ENCODE measurements at places on chromosomes 12 and 14.

DNA sequence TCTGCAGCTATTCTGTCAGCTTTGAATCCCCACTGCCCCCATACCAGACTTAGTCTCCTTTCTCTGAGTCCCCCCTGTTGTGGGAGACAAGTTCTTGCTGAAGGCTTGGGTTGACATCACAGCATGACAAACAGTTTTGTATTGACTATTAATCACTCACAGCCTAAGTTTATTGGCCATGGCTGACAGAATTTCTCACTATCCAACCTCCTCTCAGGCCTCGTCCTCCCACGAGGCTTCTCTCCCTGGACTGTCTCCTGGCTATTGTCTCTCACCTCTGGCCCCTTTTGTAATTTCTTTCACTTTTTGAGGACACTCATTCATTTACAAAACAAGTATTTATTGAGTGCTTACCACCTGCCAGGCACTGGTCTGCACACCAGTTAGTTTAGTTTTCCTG, 35.2 kb upstream of the DCD start:
- peak; percentile 43 for DNase-seq

- no peak for DNase-seq
Measured at GRCh38 chr12:10362325-10362724, 27.5 kb downstream of the KLRK1 start.

- no peak for DNase-seq
Measured at GRCh38 chr12:13238204-13238603, 41.7 kb downstream of the EMP1 start.

DNA sequence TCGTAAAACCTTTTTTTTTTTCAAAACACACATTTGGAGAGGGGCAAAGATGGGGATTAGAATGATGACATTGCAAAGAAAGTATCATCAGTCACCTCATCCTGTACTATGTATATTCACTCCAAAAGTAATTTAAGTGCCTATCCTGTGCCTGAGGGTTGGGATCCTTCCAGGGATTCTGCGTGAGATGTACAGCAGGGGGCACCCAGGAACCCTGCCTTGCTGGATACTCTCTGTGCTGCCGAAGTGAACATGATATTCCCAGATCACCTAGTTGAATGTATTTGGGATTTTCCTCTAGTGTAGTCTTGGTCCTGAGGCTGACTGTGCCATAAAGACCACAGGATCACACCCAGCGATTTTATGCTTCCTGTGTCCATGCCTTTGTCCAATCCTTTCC, 372.7 kb downstream of the IPO8 start:
- no peak for DNase-seq

DNA sequence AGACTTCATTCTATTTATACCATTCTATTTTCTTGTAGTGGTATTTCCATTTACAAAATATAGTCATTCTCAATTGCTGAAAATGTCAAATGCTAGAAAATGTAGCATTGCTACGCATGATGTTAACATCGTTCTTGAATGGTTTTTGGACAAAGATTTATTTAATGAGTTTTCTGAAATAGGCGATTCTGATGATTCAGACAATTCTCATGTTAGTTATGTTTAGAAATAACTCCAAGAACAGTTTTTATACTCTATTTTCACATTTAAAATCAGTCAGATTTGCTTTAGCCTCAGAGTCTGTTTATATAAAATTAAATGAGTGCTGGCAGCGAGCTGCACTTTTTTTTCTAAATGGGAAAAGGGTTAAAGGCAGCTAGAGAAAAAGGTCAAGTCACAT, 414.8 kb upstream of the MGAT4C start:
- DNase-seq, result no peak

- no peak for DNase-seq
Measured at GRCh38 chr12:108798551-108799221, 58.7 kb downstream of the SSH1 start.

DNA sequence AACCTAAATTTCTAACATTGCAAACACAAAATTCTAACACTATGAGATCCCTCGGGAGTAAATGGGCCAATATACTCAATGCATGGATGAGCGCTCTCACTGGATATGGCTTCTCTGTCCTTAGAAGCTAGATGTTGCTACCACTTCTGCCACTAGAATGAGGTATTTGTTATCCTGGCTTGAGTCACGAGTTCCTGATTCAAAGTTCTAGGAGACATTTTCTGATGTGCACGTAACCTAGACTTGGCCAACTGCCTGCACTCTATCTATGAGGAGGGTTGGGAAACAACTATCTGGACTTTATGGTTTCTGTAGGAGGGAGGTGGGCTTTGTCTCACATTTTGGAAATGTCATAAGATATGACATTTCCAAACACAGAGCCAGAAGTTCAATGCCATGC, 37.6 kb downstream of the FERMT2 start:
- DNase-seq, result no peak

- DNase-seq, result no peak
Measured at GRCh38 chr12:113292091-113292490, 42.8 kb downstream of the SLC8B1 start.

GRCh38 chr12:79547044-79547734, 143.6 kb downstream of the PAWR start:
- peak; percentile 98 for DNase-seq

- no peak for DNase-seq
Measured at GRCh38 chr14:34824256-34824655, 50.9 kb downstream of the BAZ1A start.

DNA sequence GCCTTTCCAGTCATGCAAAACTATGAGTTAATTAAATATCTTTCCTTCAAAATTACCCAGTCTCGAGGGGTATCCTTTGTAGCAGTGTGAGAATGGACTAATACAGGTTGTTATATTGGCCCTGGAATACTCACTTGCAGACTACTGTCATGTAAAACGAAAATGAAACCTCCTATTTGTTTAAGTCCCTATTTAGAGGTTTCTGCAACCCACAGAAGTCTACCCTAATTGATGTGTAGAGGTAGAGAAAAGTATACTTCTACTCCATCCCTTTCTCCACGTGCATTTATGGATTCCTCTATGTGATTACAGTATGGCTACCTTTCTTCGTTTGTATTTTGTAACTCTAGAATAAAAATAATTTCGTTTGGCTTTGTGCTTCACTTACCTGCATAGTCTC, 371.1 kb downstream of the FSCB start:
- no peak for DNase-seq

- DNase-seq, result no peak
Measured at GRCh38 chr12:68943848-68944247, 10.9 kb upstream of the CPM start.

DNA sequence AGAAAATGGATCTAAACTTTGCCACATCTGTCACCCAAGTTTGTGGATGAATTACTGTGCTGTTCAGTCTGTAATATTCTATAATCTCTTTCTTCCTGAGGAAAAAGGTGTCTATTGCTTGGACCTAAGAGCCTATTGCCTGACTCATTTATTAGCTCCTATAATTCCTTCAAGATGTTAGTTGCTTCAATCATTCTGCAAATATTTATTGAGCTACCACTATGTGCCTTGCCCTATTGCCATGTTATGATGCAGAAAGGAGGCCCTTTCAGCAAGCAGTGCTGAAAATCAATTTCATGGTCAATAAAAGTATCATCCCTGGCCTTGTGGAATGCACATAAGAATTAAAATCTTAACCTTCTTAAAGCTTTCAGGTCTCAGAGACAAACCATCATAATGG, 113.6 kb downstream of the CCER1 start:
- no peak for DNase-seq

DNA sequence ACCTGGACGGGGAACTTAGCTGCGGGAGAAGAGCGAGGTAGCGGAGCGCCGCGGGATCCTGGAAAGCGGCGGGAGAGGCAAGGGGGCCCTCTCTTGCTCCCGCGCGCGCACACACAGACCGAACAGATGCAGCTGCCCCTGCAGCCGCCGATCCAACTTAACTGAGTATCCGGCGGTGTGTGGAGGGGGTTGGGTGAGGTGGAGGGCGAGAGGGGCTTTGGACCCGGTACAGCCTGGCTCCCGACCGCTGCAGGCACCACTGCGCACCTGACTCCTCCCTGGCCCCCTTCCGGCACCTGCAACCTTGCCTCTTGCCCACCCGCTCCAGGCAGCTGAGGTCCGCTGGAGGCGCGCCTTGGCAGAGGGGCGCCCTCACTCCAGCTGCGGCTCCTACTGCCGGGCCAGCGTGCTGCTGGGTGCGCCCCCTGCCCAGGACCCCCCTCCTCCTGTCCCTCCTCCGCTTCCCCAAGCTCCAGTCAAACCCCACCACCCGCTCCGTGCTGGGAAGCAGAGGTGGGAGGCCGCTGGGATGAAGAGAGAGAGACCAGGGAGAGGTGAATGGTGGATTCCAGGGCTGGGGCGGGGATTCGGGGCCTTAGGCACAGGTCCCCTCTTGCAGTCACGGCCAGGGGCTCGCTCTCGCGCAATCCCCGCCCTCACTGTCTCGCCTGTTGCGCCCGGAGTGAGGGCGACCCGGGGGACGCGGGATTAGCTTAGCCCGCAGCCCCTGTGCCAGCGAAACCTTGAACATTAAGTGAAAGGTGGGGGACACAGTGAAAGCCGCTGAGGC, 2.6 kb downstream of the DIO3 start:
- peak; percentile 67 for DNase-seq

GRCh38 chr14:91417983-91418386, 365 bp upstream of the CCDC88C start:
- peak; percentile 61 for DNase-seq

- DNase-seq, result no peak
Measured at GRCh38 chr12:130700492-130701401, 15.4 kb downstream of the RIMBP2 start.

DNA sequence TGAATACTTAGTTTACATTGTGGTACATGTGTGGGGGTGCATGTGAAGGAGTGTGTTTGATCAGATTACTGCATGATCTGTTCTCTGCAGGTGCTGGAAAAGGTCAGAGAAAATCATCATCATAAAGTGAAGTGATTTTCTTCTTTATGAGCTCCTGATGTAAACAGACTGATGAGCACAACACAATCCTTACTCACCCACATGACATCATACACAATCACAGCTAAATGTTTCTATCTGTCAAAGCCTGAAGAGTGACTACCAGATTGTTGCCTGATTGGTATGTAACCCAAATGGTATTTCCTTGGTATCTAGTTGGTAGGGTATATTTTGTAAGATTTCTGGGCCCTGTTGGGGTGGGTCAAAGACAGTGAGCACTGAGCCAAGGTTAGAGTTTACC, 270.8 kb downstream of the FOXG1 start:
- no peak for DNase-seq

DNA sequence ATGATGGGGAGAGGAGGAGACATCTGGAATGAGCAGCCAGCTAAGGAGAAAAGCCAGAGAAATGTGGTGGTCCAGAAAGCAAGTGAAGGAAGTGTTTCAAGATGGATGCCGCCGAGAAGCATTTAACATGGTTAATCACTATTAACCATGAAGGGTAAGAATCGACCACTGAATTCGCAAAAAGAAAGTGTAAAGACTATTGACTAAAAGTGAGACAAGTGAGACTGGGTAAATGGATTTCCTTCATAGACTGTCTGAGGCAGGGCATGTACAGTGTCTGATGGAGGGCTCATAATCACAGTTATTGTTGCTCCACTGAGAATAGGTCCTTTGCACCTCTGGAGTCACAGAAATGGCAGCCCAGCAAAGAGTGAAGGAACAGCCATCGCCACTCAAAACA, 25.3 kb upstream of the CLMN start:
- DNase-seq, result no peak

DNA sequence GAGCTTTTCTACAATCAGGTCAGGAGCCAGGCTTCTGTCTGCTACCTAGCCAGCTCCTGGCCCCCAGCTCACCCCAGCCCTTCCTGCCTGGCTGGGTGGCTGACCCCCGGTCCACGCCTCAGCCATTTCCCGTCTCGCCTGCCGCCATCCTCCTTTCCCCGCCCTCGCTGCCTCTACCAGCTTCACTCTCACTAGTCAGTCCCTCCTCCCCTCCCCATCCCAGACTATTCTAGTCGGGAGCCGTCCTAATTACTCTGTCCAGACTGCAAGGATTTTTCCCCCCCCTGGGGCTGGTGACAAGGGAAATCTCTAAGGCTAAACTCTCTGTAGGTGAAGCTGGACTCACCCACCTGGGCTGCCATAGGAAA, 825 bp downstream of the DHH start:
- peak; percentile 38 for DNase-seq

DNA sequence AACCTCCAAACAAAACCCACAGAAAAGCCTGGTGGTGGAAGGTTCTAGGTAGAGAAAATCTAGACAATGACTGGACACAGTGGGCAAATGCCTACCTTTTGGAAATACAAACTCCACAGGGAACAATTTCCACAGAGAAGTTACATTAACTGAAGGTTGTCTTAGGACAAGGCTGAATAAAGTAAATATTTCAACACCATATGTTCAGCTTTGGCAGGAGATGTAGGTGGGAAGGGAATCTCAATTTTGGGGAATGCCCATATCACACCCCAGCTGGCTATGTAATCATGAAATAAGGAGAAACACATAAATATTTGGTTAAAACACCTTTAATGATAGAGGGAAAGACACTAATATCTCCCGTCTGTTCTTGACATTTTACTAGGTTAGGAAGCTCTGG, 5.4 kb downstream of the SALL2 start:
- DNase-seq, result no peak

DNA sequence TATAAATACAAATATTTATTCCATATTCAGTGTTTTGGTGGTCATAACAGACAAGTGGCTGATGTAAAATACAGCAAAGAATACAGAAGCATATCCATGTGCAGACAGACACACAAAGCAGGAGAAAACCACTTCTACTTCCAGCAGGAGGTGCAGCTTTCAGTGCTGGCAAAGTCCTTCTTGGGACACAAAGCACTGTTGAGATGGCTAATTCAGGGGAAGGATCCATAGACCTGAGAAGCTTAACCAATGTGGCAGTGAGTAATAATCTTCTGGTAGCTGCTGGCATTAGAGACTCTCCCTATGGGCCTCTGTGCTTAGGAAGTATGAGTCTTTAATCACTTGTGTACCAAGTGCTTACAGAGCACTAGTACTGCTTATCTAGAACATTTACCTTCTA, 26.8 kb downstream of the AMN1 start:
- DNase-seq, result peak; percentile 60

GRCh38 chr14:72201645-72202044, 269.4 kb downstream of the RGS6 start:
- no peak for DNase-seq

Measured in GM23338 (cell line).